Mesenteric fat pad (tissue), 1 donor: ENCODE measurements at places on chromosomes 16 and 17. TPM values are rescaled to one million over a fixed set of nuclear protein-coding genes. Genes with fewer than 3 reads are reported as not detected.
A peak's percentile ranks its signal among the peaks of the same experiment; 100 is the strongest.

DNA sequence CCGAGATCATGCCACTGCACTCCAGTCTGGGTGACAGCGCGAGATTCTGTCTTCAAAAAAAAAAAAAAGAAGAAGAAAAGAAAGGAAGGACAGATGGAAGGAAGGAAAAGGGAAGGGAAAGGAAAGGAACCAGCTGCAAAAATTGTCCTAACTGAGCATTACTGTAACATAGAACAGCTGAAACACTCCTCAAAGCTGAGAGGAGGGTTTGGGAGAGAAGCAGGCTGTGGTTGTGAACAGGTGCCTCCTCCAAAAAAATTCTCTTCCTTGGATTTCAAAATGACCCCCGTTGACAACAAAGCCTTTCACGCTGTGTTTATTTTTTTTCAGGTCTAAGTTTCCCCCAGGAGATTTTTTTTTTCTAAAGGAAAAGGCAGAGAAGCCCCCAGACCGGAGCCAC is 541.4 kb downstream of the WWOX start:
- no peak for DNase-seq

- no peak for DNase-seq
Observed at GRCh38 chr16:68776821-68777485, 39.9 kb downstream of the CDH1 start.

DNA sequence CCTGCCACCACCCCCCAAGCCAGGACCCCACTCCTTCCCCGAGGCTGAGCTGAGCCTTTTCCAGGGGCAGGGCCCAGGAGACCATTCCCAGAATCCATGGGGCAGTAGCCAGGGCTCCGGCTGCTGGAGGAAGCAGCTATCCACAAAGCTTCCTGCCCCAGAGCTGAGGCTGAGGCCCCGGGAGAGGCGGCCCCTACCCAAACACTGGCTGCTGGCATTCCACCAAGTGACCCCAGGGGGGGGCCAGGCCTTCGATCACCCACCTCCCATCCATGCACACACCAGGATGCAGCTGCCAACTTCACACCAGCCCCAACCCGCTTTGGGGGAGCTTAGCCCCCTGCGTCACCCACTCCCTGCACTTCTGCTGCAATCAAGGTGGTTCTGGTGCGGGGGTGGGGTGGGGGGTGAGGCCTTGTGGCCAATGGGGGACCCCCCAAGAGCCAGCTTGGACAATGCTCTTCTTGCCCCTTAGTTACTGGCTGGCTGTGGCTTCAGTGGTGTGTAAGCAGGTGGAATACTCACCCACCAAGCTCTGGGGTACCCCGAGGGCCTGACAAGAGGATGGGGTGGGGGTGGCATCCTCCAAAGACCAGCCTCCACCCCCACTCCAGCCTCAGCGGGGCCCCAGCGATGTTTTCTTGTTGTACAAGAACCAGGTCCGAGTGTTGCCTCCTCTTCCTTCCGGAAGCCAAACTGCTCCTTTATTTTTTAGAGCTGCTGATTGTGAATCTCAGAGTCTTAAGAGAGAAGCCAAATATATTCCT is 16.8 kb downstream of the MYBBP1A start:
- DNase-seq: no peak

GRCh38 chr16:23040246-23040645 is 109.0 kb downstream of the USP31 start:
- DNase-seq: no peak

DNA sequence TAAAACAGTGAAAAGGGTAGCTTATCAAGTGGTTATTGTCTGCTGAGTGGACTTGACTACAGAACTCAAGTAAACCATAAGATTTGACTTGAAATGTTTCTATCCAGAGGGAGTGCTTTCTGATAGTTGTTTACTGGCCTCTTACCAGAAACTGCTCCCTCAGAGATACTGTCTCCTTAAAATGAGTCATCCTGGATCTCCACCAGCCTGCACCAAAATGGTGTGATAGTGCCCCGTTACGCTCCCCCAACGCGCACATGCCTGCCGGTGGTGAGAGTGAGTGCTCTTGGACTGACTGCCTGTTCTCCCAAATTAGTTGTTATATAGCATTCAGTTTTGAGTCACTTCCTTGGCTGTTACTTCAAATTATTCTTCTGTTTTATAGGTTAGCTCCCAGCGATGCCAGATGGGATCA is 22.9 kb downstream of the PRCD start:
- no peak for DNase-seq

DNA sequence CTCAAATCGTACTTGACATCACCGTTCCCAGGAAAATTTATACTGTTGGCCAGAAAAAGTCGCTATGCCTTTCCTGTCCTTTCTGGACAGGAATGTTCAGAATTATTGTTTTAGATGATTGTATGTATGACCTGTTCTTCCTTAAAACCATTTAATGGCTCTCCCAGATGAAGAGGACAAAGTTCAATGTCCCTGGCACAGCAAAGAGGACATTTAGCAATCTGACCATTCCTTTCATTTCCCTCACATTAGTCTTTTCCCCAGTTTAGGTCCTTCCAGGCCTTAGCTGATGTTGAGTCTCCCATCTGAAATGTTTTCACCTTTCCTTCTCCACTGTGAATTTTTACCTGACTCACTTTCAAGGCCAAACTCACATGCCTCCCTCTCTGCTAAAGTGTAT is 938.9 kb downstream of the CDH11 start:
- DNase-seq: no peak

Gene SLC6A4
- not detected for total RNA-seq

DNA sequence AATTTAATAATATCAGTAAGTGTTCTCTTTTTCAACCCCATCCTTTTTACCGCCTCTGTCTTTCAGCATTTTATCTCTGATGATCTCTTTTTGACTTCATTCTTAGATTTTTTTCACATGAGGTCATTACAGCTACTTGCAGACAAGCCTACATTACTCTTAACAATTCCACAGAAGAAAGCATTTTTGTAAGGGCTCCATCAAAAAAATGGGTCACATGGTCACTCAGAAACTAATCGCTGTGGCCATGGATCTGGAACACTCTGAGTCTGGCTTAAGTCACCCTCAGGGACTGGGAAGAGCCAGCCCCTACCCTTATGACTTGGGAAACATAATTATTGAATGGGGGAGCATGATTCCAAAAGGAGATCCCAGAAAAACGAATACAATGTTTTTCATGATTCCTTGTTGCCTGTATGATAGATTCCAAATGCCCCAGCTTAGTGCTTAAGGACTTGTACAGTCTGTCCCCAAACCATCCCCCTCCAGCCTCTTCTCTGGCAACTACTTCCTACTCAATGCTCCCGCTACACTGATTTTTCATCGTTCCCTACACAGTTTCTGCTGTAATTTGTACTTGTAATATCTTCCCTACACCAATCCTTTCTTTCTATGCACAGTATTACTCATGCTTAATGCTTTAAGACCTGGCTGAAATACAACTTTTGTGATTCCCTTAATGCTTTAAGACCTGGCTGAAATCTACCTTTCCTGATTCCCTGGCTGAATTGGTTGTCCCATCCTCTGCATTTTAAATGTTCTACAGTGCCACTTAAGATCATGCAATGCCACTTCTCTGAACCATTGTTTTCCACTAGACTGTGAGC is 457.8 kb downstream of the HS3ST4 start:
- no peak for DNase-seq

Gene DHRS7C
- total RNA-seq: not detected

Gene LLGL2
- 8.2 TPM for total RNA-seq

DNA sequence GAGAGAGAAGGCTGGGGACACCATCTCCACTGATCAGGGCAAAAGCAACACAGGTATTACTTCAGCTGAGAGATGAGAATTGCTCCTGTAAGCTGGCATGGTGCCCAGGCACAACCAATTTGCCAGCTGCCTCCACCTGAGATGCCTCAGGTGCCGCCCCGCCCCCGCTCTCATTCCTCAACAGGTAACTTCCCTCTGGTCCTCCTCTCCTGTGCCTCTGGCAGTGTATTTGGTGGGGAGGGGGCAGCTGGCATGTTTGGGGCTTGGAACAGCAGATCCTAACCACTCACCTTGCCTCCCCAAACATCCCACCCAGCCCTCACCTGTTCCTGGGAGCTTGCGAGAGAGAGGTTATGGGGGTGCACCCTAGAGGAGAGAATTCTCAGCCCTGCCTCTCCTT is 2.9 kb upstream of the SRCIN1 start:
- no peak for DNase-seq

DNA sequence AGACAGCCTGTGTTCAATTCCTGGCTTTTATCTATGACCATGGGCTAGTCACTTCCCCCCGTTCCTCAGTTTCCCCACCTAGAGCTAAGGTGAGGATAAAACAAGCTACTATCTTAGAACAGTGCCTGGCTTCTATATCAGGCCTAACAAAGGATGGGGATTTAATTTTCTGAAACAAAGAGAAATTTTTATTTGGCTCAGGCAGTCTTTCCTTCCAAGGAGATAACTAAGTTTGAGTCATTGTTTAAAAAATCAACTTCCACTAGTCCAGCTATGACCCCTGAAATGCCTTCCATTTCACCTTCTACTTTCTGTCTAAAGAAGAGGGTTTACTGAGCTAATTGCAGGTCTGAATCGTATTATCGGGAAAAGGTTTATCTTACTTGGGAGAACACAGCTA is 99.0 kb downstream of the CMIP start:
- no peak for DNase-seq

- DNase-seq: no peak
Observed at GRCh38 chr16:11290102-11290893, 9.2 kb upstream of the PRM1 start.

- DNase-seq: peak; percentile 90
Observed at GRCh38 chr17:40316571-40317344, 7.8 kb downstream of the RARA start.

Gene C16orf46
- 0.19 TPM for total RNA-seq

GRCh38 chr17:82215095-82215971 is 2.7 kb upstream of the CCDC57 start:
- DNase-seq: no peak

Gene WFIKKN2
- total RNA-seq: 0.16 TPM

DNA sequence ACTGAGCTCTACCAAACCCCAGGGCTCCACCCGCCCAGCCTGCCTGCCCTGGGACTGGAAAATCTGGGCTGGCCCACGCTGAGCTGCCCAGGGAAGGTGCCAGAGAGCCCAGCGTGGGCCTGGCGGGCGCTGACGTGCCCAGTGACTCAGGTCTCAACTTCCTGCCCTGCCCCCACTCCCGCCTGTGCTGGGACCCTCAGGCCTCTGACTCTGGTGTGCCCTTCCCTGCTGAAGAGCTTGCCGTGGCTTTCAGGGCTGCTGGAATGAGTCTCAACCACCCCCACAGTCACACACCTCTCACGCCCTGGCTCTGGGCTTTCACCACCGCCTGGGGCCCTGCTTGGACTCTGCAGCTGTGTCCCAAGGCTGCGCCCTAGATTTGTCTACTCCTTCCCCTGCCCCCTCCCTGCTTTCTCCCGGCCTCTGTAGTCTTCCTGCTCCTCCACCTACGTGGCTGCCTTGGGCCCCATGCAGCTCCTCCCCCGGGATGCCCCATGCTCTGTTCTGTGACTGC is 10.4 kb downstream of the LLGL1 start:
- no peak for DNase-seq

DNA sequence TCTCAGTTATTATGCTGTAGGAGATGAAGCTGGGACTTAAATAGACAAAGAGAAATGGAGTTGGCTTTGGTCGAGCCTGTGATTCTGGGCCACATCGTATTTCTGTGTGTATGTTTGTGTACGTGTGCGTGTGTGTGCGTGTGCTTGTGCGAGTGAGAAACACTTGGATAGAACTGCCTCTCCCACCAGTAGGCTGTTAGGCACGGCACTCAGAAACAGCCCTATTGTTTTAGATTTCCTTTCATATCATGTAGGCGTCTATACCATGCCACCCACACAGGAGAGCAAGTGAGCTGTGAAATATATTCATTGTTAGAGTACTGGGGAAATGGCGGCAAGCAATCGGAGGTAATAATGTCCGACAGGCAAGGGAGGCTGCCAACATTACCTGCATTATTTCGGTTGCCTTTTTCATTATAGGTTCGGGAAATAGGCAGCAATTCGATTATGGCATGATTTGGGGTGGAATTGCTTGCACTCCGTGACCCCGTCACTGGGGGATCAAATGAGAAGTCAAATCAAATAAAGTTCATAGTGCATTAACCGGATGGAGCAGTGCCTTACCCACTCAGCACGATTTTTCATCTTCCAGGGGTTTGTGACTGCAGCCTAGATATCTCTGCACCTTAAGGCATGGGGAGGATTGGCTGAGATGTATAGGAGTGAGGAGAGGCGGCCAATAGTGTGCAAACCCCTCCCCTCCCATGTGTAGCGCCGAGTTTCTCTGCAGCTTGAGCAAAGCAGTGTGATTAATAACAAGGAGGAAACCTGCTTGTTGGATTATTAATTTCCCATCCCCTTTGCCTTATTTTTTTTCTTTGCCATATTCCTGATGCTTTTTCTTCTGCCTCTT is 89.6 kb downstream of the RBFOX1 start:
- no peak for DNase-seq

GRCh38 chr17:58272367-58273280 is 8.1 kb downstream of the MPO start:
- DNase-seq: peak; percentile 74

GRCh38 chr17:44793885-44794842 is 35.4 kb downstream of the ADAM11 start:
- peak; percentile 43 for DNase-seq

GRCh38 chr16:13936596-13937081 is 16.7 kb downstream of the ERCC4 start:
- DNase-seq: no peak

- DNase-seq: no peak
Observed at GRCh38 chr16:63913290-63913689, 1208.6 kb downstream of the CDH11 start.

DNA sequence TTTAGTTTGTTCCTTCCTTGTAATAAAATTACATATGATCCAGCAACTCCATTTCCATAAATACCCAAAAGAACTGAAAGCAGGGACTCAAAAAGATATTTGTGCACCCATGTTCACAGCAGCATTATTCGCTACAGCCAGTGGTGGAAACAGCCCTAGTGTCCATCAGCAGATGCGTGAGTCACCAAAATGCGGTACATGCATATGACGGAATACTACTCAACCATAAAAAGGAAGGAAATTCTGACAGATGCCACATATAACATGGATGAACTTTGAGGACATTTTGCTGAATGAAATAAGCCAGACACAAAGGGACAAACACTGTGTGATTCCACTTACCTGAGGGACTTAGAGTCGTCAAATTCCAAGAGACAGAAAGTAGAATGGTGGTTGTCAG is 9.1 kb upstream of the SLC47A2 start:
- no peak for DNase-seq

DNA sequence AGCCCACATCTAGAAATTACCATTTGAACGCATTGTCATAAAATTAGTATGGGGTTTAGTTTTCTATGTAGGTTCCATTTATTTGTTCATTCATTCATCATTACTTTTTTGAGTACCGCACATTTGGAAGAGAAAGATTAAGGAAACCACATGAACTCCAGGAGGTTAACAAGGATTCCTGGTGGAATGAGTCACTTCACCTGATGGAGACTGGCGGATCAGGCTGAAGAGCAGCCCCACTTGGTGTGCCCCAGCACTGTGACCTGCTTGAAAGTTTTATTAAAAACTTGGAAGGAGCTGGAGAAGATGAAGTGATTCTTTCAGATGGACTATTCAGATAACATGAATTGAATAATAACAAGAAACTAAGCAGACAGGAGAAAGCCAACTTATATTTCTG is 293.6 kb upstream of the CDH11 start:
- DNase-seq: no peak

GRCh38 chr17:31677681-31678080 is 181.4 kb downstream of the COPRS start:
- peak; percentile 51 for DNase-seq

- no peak for DNase-seq
Observed at GRCh38 chr17:52106072-52106471, 52.4 kb downstream of the CA10 start.
